ENCODE measurements at places on chromosomes 6 and 20.

GRCh38 chr6:17012421-17013225 lies 89.2 kb upstream of the STMND1 start:
- no peak for DNase-seq

DNA sequence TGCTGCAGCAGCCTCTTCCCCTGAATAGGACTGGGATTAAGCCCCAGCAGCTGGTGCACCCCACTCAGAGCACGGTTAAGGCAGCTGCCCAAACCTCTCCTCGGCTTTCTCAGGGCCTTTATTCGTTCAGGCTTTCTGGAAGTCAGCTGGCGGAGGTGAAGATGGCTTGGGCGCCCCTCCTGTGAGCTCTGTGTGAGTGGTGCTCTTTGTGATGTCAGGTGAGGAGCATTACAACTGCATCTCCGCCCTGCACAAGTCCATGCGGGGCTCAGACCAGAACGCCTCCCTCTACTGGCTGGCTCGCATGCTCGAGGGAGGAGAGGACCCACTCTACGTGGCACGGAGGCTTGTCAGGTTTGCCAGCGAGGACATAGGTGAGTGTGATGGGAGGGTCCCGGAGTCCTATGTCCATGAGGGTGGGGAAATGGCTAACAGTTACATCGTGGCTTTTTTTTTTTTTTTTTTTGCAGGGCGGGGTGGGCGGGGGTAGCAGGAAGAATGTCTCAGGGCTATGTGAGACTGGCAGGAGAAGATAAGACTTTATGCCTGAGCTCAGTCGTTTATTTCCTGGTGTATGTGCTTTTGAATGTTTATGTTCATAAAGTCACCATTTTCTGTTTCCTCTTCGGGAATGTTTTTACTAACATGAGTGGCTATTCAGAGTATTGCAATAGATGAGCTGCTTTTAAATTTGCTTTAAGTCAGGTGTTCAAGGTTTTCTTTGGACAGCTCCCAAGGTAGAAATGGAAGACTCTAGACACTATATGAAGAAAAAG lies 18.2 kb downstream of the WRNIP1 start:
- DNase-seq: no peak

- no peak for DNase-seq
Observed at GRCh38 chr6:15977050-15977449, 151.8 kb upstream of the MYLIP start.

- DNase-seq: no peak
Observed at GRCh38 chr6:105880030-105880492, 206.1 kb upstream of the PRDM1 start.

DNA sequence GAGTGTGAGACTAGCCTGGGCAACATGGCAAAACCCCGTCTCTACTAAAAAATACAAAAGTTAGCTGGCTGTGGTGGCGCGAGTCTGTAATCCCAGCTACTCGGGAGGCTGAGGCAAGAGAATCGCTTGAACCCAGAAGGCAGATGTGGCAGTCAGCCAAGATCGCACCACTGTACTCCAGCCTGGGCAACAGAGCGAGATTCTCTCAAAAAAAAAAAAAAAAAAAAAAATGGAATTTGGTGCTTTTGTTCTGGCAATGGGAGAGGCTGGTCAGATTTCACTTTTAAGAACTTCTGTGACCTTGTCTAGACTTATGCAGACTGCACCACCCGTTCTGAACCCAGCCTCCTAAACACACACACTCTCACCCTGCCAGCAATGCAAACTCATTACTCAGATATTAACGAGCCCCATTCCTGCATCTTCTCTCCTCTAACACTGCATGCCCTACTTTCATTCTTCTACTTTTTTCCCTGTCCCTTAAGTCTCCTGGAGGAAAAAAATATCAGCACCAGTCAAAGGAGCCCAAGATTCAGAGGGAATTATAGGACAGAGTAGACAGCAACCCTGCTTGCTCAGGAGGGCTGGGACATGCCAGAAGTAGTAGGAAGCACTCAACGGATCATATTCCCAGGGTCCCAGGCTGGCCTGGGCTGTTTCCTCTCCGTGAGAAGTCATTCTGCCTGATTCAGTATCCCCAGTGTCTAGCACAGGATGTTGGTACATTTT lies 4.4 kb downstream of the MOCS1 start:
- no peak for DNase-seq

- DNase-seq: no peak
Observed at GRCh38 chr20:34285450-34285849, 17.7 kb downstream of the AHCY start.

- no peak for DNase-seq
Observed at GRCh38 chr20:4563534-4563933, 158.2 kb upstream of the PRND start.

DNA sequence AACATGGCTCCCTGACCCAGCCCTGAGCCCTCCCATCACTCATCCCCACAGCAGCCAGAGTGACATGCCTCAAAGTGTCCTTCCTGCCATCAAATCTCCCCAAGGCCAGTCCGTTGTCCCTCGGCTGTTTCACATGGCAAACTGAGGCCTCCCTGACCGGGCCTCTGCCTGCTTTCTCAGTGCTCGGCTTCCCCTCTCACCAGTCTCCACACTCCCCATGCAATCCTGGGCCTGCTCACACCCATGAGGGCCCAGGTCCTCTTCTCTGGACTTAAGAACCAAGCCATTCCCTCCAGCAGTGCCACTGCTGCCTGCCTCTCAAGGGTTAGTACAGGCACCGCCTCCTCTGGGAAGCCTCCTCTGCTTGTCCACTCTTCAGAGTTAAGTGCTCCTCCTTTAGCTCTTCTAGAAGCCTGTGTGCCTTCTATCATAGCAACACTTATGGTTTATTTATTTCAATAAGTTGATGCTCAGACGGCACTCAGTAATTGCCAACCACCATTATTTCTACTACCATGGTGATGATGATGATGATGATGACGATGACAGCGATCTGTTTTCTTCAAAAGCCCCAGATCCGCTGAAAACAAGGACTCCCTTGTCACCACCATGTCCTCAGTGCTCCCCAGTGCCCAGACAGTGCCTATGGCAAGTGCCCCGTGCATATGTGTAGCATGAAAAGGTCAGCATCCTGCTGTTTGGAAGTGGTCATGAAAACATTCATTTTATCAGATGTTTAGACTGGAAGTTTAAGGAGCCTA lies 449.0 kb downstream of the CDH26 start:
- no peak for DNase-seq
